ENCODE measurements at places on chromosomes 7 and 10.

- peak; percentile 4 for DNase-seq
Observed at GRCh38 chr10:115278294-115278693, 185.1 kb downstream of the ATRNL1 start.

DNA sequence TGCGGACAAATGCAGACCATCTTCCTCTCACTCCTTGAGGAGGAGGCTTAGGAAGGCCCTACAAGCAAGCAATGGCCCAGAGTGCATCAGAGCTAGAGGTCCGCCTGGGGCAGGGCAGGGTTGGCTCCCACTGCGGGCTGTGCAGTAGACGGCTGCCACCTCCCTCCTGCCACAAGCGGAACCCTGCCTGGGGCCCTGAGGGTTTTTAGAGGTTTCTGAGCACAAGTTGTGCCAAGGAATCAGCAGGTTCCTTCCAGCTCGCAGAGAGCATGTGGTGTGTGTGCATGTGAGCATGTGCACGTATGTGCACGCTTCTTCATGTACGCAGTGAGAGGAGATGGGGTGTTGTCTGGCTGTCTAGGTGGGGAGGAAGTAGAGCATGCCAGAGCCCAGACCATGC lies 25.9 kb upstream of the SMARCD3 start:
- no peak for DNase-seq

GRCh38 chr10:47218803-47219202 lies 81.2 kb upstream of the GDF10 start:
- no peak for DNase-seq

DNA sequence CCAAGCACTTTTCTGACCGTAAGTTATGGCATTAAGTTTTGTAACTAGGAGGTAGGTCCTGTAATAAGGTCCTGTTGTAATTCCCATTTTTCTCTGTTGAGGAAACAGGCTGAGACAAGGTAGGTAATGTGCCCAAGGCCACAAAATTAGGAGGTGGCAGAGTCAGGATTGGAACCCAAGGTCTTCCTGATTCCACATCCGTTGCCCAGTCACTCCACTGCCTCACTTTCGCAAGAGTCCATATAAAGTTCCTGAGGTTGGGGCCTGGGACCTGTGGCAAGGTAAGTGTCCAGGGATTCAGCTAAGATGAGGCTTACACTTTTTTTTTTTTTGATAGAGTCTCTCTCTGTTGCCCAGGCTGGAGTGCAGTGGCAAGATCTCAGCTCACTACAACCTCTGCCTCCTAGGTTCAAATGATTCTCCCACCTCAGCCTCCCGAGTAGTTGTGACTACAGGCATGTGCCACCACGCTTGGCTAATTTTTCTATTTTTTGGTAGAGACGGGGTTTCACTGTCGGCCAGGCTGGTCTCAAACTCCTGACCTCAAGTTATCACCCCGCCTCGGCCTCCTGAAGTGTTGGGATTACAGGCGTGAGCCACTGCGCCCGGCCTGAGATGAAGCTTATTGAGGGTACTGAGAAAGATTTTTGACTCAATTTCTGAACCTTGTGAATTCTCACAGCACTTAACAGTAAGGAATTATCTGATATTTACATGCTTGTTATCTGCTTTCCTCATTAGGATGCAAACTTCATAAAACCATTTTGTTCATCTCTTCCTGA lies 20.3 kb upstream of the GNA12 start:
- DNase-seq = no peak

DNA sequence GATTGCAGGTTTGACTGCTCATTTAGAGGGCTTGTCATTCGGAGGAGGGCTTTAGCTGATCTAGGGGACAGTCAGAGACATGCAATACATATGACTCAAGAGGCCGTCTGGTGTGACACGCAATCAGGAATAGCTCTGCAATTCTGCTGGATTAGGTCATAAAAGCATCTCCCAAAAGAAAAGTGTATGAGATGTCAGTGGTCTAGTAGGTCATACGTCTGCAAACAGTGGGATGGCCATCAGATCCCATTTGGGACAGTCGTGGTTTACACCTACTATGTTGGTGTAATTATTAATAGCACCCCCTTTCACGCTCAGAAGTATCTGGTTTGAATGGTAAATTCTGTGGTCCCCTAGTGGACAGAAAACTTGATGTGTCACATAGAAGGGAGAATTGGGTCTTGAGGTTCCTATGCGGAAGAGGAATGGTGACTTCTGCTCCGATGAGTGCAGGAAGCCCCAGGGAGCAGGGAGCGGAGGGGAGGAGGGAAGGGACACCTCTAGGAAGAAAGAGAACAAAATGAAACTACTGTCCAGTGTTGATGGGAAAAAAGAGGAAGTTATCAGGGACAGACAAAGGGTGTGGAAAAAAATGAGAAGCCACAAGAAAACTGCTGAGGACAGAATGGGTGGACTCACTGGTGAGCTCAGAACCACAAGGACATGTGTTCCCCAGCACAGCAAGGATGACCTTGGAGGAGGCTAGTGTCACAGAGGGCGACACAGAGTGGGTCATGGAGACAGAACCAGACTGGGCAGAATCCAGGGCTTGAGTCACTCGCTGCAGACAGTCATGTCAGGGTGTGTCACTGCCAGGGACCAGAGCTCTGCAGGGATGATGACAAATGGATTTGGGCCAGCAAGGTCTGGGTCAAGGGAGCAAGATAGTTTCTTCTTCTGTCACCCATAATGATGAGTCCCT lies 59.9 kb downstream of the MAP3K8 start:
- no peak for DNase-seq

DNA sequence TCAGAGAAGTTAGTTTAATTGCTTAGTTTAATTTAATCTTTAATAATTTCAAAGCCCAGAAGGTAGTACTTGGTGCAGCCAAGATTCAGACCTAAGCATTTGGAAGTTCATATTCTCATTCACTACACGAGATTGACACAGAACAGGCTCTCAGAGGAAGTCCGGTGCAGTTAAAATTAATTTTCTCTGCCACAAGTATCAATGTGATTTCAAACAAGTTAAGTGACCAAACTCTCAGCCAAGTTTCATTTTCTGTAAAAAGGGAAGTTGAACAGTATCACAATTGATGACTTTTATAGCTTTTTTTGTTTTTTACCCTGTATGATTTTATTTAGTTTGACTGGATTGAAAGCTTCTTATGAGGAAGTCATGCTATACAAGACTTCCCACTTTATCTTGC lies 1494.9 kb upstream of the LRRTM3 start:
- DNase-seq = no peak

GRCh38 chr10:109988212-109988596 lies 19.6 kb upstream of the ADD3 start:
- no peak for DNase-seq

GRCh38 chr7:2631946-2632732 lies at the start of gene TTYH3:
TTYH3 (plus strand) TSS chr7:2631986; CDS start chr7:2632156, 170 bp downstream.
- no peak for DNase-seq

DNA sequence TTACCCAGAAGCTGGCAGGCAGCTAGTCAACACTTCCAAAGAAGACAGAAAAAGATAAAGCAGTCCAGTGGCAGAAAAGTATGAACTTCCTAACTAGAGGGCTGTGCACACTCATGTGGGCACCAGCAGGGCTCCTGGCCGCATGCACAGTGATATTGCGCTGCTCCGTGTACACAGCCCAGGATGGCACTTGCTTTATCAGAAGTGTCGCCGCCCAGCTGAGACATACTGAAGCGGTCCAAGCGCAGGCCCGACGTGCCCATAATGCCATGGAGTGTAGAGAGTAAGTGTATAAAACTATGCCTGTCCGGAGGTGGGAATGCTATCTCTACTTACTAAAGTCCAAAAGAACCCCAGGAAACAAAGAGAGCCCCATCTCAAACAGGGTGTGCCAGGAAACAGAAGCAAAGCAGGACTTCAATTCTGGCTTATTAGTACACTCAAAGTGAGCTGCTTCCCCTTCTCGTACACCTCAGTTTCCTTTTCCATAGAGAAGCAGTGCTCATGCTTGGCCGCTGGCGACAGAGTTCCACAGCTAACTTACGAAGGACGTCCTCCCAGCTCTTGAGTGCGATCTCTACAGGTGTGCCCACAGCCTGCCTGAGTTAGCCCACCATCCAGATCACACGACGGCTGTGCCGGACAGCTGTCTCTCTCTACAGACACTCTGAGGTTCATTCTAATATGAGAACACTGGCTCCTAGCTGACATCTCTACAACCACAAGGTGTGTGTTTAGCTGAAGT lies 234.3 kb downstream of the COBL start:
- DNase-seq = no peak

GRCh38 chr7:106542550-106543220 lies 118.3 kb downstream of the CCDC71L start:
- DNase-seq = peak; percentile 52

- DNase-seq = peak; percentile 81
Observed at GRCh38 chr10:76942628-76943416, 694.8 kb downstream of the KCNMA1 start.

DNA sequence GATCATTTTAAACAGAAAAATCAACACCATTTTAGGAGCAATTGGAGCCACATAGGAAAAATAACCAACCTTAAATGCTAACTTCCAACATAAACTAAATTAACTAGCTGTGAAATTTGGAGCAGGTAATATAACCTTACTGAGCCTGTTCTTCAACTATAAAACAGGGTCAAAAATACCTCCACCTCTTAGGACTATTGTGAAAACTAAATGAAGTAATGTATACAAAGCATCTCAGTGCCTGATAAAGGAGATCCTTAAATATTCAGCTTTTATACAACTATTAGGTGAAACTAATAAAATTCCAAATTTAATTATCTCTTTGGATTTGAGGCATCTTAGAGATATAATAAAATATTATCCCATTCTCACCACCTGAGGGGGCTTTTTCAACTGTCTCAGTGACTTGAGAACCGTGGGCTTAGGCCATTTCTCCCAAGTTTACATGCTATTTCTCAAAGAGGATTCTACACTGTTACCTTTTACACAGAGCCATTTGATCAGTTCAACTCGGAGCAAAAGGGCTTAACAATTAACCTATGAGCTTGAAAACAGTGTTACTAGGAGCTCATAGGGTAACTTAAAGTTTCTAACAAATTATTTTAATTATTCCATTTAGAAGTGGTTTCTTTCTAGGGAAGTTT lies 165.0 kb upstream of the ASAH2 start:
- DNase-seq = no peak

GRCh38 chr10:127524908-127525665 lies 24.0 kb upstream of the NPS start:
- no peak for DNase-seq

DNA sequence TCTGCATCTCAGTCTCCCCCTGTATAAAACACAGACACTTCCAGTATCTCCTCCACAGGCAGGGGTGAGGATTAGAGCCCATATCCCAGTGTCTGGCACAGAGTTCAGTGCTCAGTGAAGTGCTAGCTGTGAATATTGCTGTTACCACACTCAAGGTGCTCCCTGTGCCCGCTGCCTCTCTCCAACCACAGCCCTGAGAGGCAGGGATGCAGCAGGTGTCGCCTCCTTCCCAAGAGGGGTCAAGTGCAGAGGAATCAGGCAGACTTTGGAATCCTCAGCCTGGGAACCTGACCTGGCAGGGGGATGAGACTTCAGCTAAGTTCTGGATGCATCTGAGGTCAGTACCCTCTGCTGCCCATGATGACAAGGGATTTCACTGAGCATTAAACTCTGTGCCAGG lies 163.1 kb downstream of the GFRA1 start:
- no peak for DNase-seq

DNA sequence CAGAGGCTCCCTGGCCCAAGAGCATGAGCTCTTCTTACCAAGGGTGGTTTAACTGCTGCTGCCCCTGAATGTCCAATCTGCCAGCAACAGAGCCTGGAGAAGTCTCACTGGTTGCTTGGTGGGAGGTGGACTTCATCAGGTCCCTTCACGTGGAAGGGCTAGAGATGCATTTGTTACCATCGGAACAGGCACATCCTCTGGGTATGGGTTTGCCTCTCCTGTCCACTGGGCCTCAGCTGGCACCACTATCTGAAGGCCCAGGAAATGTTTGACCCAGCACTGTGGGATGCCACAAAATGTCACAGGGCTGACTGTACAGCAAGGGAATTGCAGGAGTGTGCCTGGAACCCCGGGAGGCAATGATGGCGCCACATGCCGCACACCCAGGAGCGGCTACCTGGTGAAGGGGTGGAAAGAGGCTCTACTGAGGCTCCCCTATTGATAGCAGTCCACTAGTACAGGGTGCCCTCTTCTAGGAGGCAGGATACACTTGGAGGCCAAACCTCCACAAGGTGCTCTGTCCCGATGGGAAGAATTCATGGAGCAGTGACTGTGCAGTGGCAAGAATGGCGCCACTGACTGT lies 603.1 kb upstream of the MGMT start:
- no peak for DNase-seq

DNA sequence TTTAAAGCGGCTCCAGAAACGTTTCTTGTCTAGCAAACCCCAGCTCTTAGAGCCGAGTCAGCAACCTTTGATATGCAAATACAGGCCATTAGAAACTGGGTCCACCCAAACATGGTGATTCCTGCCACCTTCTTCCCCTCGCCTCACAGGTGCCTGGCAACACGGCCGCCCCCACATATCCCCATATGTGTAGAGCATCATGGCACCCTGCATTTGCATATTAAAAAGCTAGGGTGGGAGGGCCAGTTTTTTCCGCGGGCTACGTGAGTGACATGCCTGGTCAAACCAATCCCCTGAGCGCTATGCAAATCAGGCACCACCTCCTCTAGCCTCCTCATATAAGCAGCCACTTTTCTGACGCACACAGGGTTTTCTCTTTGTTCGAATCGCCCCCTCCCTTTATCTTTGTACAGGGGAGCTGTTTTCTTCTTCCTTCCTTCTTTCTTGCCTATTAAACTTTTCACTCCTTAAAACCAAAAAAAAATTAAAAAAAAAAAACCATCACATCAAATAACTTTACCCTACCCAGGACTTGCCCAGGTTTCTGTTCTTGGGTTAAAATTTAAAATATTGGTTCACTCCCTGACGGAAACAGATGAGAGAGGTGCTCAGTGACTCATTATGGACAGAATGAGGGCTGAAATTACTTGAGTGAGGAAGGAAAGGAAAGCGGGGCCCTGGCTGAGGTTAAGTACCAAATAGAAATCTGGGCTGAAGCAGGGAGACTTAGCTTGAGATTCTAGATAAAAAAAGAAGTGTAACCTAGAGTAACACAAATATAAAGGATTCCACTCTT lies 59.8 kb downstream of the COA1 start:
- DNase-seq = no peak

GRCh38 chr7:28479507-28479947 lies 67.2 kb downstream of the CREB5 start:
- no peak for DNase-seq

DNA sequence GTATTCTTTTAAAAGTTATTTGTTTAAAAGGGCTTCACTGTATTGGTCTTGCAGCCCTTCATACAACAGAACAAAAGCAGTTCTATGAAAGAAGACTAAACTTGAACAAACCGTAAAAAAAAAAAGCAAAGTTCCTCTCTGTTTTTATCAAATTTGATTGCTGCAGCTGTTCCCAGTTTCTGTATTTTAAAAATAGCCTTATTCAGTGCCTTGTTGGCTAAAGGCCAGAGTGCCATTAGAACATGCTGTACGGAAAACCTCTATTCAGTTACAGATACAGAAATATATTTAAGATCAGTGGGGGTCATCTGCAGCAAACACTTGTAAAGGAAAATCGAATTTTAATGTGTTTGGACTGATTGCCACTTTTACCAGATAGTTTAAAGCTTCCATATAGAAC lies 207.8 kb upstream of the ETV1 start:
- no peak for DNase-seq

- no peak for DNase-seq
Observed at GRCh38 chr7:102943423-102944169, 30.8 kb downstream of the LRRC17 start.
